ENCODE measurements at places on chromosomes 6 and 20.

GRCh38 chr6:95519228-95520037 lies 57.9 kb upstream of the MANEA start:
- DNase-seq, result no peak

DNA sequence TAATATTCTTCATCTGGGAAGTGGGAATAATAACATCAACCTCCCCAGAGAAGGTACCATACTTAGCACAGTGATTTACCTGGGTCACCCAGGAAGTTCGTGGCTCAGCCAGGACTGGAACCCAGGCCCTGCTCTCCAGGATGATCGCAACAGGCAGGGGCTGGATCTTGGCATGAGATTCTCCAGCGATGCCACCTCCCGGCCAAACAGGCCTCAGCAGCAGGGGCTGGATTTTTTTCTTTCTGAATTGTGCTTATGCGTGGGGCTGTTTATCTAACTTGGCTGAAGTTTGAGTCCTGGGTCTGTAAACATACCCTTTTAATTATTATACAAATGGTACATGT lies 129.5 kb upstream of the PTPN1 start:
- peak; percentile 41 for DNase-seq

- no peak for DNase-seq
Observed at GRCh38 chr6:16163535-16164300, 34.8 kb downstream of the MYLIP start.

DNA sequence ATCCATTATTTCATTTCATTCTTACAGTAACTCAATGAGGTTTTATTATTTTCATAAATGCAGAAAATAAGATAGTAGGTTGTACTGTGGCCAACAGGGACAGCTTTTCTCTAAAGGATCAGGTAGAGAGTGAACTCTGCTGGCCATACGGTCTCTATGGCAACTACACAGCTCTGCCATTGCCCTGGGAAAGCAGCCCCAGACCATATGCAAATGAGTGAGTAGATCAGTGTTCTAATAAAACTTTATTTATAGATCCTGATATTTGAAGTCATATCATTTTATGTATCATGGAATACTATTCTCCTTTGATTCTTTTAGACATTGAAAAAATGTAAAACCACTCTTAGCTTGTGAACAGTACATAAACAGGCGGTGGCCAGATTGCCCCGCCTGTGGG lies 192.5 kb upstream of the RREB1 start:
- DNase-seq, result no peak

GRCh38 chr20:2164966-2165365 lies 63.3 kb downstream of the STK35 start:
- no peak for DNase-seq

- DNase-seq, result no peak
Observed at GRCh38 chr20:33322456-33322855, 39.4 kb downstream of the BPIFB1 start.

- no peak for DNase-seq
Observed at GRCh38 chr6:24255676-24256075, 102.2 kb downstream of the DCDC2 start.

DNA sequence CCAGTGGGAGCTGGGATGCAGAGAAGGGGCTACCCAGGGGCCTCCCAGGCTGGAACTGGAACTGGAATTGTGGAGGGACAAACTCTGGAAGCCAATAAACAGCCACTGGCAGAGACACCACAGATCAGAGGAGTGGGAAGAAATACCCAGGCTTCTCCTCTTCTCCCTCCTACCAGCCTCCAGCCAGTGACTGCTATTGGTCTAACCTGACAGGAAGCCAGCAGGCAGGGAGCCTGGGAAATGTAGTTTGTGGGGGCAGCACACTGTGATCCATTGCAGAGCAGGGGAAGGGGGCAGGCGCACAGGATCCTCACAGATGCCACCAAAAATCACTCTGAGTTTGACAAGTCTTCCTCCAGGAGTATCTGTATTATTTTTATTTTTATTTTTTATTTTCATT lies 12.1 kb upstream of the MLN start:
- DNase-seq, result peak; percentile 82

GRCh38 chr6:51562198-51562597 lies 525.2 kb downstream of the PKHD1 start:
- DNase-seq, result no peak

- DNase-seq, result peak; percentile 45
Observed at GRCh38 chr6:24547243-24547642, 52.5 kb downstream of the ALDH5A1 start.

GRCh38 chr6:155033021-155033791 lies 38.1 kb downstream of the TIAM2 start:
- DNase-seq, result no peak

GRCh38 chr6:33030245-33030644 lies 20.9 kb upstream of the HLA-DOA start:
- DNase-seq, result no peak

DNA sequence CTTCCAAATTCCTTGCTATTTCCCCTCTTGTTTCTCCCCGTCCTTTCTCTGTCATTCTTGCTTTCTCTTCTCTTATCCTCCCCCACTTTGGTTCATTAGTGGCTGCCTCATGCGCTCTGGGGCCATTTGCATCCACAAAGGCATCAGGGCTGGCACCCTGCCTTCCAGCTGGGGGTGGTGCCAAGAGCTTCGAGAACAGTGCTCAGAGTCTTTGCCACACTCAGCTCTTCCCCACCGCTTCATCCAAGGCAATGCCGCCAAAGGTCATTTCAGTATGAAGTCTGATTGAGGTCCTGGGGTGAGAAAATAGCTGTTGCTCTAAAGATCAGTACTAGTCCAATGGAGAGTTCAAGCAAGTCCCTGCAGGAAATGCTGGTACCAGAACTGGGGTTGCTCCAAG lies 22.7 kb downstream of the OLIG3 start:
- DNase-seq, result no peak

GRCh38 chr6:39430446-39430845 lies 107.9 kb upstream of the KCNK16 start:
- DNase-seq, result no peak

DNA sequence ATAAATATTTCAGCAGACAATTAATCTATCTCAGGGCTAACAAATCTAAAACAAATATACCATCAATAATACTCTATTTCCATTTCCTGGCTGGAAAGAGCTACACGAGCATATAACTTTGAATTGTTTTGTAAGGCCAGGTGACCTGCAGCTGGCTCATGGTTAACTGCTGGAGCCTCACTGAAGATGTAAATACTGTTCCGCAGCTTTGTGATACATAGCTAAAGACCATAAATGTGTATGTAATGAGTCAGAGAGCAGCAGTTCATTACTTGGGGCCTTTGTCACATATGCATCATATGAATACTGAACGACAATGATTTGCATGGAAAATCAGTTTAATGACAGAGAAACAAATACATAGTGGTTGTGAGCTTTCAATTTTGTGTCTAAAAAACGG lies 109.4 kb upstream of the CCN2 start:
- no peak for DNase-seq

GRCh38 chr6:36000451-36000850 lies 24.0 kb downstream of the SLC26A8 start:
- no peak for DNase-seq

- no peak for DNase-seq
Observed at GRCh38 chr20:57567471-57568079, 6.7 kb downstream of the PCK1 start.

- DNase-seq, result no peak
Observed at GRCh38 chr6:45923831-45924391, 91.7 kb downstream of the CLIC5 start.

DNA sequence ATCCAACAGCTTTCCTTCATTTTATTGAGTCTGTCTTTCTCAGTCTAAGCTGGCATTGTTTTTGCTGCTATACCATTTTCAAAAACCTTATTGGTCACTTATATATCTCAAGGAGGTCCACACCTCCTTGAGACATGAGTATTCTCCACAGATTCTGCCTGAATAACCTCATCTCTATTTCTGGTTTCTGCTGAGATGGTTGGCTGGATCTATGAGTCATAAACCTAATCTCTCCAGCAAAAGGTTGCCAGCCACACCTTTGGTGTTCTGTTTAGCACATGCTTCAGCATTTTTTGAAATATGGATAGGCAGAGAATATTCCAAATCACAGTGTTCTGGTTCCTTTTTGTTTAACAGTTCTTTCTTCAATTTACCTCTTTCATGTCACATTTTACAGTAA lies 40.8 kb upstream of the TMEM244 start:
- no peak for DNase-seq

DNA sequence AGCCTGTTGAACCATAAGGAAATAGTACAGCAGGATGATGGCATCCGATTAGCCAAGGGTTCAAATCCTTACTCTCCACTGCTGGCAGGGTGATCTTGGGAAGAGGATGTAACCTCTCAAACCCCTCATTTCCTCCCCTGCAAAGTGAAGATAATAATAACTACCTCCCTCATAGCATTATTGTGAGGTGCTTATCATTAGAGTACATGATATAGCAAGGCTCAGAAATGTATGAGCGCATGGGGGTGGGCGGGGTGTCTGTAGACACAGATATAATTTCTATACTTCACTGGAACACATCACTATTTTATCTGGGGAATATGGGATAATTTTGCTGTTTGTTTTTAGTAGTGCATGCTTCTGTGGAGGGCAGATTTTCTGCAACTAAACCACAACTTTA lies 89.8 kb upstream of the LAMP5 start:
- DNase-seq, result no peak

DNA sequence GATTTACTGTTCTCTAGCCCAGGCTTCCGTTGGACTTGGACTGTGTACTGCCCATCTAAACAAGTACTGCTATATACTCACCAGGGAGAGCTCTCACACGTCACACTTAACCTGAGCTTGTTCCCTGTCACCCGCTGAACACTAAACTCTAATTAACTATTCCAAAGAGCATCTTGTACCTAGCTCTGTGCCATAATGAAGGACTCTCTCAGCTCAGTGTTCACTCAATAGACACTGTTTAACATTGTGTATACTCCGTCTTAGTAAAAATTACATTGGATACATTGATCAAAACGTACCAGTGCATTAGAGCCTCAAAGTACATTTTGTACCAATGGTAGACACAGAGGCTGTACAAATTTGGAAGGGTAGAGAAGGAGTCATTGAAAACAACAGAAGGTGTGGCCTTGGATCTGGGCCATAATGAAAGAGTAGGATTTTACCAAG lies 55.4 kb upstream of the EPHA7 start:
- no peak for DNase-seq

GRCh38 chr6:137389150-137389704 lies 105.0 kb downstream of the OLIG3 start:
- no peak for DNase-seq

DNA sequence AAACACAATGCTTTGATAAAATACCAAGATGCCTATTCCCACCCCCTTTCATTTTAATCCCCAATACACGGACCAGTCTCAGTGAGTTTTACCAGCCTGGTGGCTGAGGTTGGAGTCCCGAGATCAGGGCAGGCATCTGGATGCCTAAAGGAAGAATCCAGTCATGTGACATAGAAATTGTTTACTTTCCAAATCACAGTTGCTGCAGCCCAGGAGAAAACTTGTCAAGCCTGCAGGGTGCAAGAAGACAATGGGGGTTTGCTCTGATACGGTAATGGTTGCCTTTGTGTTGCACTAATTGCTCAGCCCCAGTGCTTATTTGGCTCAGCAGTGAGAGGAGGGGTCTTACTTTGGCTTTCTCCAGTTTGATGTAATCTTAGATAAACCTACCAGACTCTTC lies 308.5 kb upstream of the POU3F2 start:
- DNase-seq, result peak; percentile 61

DNA sequence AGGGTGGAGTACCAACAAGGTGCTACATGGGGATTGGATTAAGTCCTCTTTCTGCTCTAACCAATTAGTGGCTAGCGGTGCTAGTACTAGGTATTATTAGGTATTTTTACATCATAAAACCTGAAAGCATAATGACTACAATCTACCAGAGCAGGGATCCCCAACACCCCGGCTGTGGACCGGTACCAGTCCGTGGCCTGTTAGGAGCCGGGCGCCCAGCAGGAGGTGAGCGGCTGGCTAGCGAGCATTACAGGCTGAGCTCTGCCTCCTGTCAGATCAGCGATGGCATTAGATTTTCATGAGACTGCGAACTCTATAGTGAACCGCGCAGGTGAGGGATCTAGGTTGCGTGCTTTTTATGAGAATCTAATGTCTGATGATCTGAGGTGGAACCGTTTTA lies 9.1 kb upstream of the CD40 start:
- DNase-seq, result no peak

- peak; percentile 31 for DNase-seq
Observed at GRCh38 chr6:159532155-159532554, 160.9 kb downstream of the SOD2 start.

GRCh38 chr6:21270636-21271201 lies 322.8 kb upstream of the SOX4 start:
- no peak for DNase-seq

DNA sequence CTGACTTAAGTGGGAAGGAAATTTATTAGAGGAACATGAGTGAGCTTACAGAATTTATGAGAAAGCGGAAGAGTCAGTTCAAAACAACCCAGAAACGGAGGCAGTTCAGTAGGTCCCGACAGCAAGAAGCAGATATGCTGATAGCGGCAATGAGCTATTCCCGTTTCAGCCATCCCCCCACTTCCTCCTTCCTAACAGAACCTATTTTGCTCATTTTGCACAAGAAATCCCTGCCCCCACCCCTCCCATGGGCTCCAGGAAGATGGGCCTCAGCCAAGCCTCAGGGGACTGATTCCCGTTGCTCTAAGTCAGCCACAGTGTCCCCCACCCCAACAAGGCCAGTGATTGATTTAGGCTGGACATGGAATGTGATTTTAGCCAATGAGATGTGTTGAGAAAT lies 157.5 kb downstream of the CEBPB start:
- no peak for DNase-seq

- DNase-seq, result no peak
Observed at GRCh38 chr6:157806131-157806855, 16.8 kb upstream of the SNX9 start.

GRCh38 chr20:23257848-23258746 lies 92.5 kb upstream of the NXT1 start:
- no peak for DNase-seq

GRCh38 chr6:71588490-71588889 lies 297.9 kb upstream of the RIMS1 start:
- DNase-seq, result no peak

DNA sequence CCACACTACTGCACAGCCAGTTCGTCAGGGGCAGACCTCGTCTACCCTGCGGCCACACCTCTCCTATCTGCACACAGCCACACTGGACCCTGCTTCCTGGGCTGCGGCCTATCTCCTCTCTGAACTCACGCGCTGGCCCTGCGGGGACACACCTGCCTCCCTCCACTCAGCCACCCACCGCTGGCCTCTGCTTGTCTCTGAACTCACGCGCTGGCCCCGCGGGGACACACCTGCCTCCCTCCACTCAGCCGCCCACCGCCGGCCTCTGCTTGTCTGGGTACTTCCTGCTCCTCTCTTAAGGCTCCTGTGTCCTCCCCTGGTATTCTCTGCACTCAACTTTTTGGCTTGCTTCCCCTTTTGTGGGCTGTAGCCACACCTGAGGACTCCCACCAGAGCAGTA lies 52.3 kb downstream of the HUS1B start:
- DNase-seq, result no peak

- no peak for DNase-seq
Observed at GRCh38 chr6:34340906-34341480, 51.5 kb downstream of the NUDT3 start.

DNA sequence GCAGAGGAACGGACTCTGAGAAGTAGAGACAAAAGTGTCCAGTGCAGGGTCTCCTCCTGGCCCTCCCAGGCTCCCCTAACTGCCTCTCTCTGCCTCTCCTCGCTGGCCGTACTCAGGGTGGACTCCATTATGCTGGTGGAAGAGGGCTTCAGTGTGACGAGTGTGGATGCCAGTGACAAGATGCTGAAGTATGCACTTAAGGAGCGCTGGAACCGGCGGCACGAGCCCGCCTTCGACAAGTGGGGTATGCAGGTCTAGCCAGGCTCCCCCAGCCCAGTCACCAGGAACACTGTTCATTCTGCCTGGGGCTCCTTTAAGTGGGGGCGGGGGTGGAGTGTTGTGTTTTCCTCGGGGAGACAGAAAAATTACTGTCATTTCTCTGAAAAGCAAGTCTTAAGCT lies 1.5 kb downstream of the GNMT start:
- DNase-seq, result no peak
